ENCODE measurements at places on chromosomes 6 and 20. TPM values are rescaled to one million over a fixed set of nuclear protein-coding genes. Genes with fewer than 3 reads are reported as not detected.

The BCAS1 gene
- 0.55 TPM for polyA plus RNA-seq

The PLEKHG1 gene
- 0.03 TPM for polyA plus RNA-seq

DNA sequence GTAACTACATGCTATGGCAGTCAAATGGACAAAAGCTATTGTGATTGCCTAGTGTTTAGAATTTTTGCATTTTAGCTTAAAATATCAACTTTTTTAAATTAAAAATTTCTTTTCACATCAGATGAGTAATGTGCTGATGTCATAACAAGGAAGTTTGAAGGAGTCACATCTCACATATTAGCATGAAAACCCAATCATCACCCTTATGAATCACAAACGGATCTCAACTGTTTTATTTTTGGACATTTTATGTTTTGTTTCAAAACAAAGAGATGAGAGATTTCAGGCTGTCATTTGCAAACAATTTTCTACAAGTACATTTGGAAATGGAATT, 53.6 kb upstream of the TRERF1 start:
- H3K4me3 ChIP-seq = no peak overlapping the region
- H3K4me1 ChIP-seq = no peaks in the 10 kb centered on the region
- no peak for DNase-seq
- H3K27ac ChIP-seq = no peak overlapping the region
- peaks cover 4% of the 10 kb centered on the region for H3K27me3 ChIP-seq
- H3K36me3 ChIP-seq = no peaks in the 10 kb centered on the region

The PRKN gene
- 0.50 TPM for polyA plus RNA-seq

The TBX18 gene
- polyA plus RNA-seq = not detected
